Ecto neural progenitor cell (in vitro differentiated cells): ENCODE measurements at places on chromosomes 5 and 9.

- DNase-seq, result no peak
These were observed 102.3 kb downstream of the ATP10B start for GRCh38 chr5:160749682-160750081.

- DNase-seq, result peak; percentile 44
These were observed 113.0 kb upstream of the IER5L start for GRCh38 chr9:129291041-129291501.

GRCh38 chr9:85884256-85884655 lies 56.7 kb upstream of the NAA35 start:
- no peak for DNase-seq

GRCh38 chr5:107450531-107450930 lies 220.2 kb downstream of the EFNA5 start:
- DNase-seq, result no peak

GRCh38 chr9:93651521-93651950 lies 75.2 kb downstream of the PHF2 start:
- DNase-seq, result no peak

GRCh38 chr9:11966786-11967185 lies 726.4 kb upstream of the TYRP1 start:
- DNase-seq, result no peak

DNA sequence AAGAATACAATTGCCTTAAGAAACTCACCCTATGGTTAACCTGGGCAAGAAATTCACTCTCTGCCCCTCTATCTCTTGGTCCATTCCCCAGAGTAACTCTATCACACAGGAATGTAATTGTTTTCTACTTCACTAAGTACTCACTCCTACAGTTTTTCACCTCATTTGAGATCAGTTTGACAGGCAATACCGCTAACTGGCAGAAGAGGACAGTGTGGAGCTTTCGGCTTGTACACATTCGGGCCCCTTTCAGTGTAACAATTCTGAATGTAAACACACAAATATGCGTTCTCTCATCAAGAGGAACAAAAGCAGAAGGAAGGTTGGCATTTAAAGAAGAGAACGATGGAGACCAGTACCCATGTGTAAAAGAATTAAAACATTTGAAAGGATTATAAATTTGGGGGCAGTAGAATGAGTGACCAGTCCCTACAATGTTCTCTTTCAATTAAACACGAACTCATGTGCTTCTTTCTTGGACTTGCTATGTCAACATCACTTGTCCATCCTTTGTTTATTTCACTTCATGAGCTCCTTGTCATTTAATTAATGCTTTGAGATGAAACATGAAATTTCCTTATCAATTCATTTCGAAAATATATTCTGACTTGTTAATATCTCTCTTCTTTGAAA lies 188.5 kb upstream of the GRAMD2B start:
- DNase-seq, result no peak

DNA sequence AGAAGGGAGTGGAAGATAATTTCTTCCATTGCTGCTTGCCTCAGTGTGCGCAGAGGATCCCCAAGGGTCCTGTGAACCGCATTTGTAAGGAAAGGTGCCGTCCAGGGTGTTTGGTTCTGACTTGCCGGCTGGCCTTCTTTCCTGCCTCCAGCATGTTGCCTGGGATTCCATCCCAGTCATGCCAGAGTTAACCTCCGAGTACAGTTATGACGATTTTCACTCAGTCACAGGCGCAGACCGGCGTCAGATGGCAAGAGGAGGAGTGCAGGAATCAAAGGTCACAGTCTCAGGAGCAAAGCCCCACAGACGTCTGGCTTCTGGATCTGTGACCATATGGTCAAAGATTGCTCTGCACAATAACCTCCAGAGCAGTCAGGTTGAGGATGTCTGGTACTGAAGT lies 5.9 kb upstream of the GADD45G start:
- no peak for DNase-seq

GRCh38 chr5:95788493-95788892 lies 34.0 kb downstream of the GLRX start:
- DNase-seq, result no peak

GRCh38 chr5:61673007-61673735 lies 341.1 kb downstream of the ZSWIM6 start:
- no peak for DNase-seq

GRCh38 chr5:176521699-176522263 lies 15.4 kb downstream of the RNF44 start:
- no peak for DNase-seq

- peak; percentile 37 for DNase-seq
These were observed 29.8 kb downstream of the TCF7 start for GRCh38 chr5:134143944-134144941.

- DNase-seq, result no peak
These were observed 206.1 kb downstream of the PRELID2 start for GRCh38 chr5:145629047-145629446.

GRCh38 chr9:123337971-123338370 lies 18.0 kb upstream of the CRB2 start:
- no peak for DNase-seq
